ENCODE measurements at places on chromosomes 4 and X.

GRCh38 chr4:121658125-121658524, 38.7 kb downstream of the ANXA5 start:
- DNase-seq, result no peak

DNA sequence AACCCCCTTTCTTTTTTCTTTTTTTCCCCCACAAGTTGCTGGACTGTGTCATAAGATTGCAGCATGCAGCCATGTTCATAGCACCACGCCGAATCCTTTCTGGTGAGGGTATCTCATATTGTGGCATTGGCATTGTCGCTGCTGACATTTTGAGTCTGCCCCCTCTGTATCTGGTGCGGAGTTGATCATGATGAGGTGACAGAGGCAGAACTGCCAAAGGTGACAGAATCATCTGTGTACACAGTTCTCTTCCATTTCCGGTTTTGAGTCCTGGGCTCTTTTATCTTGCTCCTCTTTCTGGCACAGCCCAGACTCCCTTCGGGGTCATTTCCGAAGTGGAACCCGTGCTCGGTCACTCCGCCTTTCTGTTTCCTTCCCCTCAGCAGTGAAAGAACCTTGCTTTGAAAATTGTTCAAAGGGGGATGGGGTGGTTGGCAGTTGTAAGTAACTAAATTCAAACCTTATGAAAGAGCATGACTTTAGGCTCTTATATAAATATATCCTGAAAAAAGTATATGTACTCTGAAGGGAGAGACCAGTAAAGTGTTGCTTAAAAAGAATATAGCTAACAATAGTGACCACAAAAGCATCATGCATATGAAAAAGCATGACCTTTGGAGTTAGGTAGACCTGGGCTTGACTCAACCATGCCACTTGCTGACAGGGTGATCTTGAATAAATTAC, 55.0 kb upstream of the BMP2K start:
- DNase-seq, result no peak

DNA sequence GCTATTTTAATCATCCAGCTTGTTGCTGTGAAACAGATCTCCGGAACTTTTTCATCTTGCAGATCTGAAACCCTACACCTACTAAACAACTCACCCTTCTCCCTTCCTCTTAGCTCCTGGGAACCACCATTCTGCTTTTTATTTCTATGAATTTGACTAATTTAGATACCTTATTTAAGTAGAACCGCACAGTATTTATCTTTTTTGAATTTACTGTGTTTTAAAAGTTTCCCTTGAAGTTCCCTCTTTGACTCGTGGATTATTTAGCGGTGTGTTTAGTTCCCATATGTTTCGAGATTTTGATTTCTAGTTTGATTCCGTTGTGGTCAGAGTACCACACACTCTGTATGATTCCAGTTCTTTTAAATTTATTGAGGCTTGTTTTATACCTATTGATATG, 44.6 kb downstream of the EIF2S3 start:
- DNase-seq, result no peak

DNA sequence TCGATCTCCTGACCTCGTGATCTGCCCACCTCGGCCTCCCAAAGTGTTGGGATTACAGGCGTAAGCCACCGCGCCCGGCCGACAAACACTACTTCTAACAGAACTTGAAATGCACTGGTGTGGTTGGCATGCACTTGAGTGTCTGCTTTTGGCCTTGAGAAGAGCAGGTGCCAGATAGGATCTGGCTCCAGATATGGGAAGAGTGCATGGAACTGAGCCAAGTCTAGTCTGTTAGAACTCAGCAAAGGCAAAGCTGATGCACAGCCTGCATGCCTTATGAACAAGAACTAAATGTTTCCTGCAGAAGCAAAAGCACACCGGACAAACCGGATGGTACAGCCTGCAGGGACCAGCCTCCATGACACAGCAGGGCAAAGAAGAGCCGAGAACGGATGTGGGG, 35.1 kb upstream of the TBL1X start:
- DNase-seq, result no peak

GRCh38 chrX:108900333-108900732, 164.0 kb upstream of the IRS4 start:
- DNase-seq, result no peak

GRCh38 chr4:10783351-10783750, 98.8 kb upstream of the CLNK start:
- no peak for DNase-seq

GRCh38 chr4:187135878-187136277, 412.2 kb upstream of the FAT1 start:
- no peak for DNase-seq

DNA sequence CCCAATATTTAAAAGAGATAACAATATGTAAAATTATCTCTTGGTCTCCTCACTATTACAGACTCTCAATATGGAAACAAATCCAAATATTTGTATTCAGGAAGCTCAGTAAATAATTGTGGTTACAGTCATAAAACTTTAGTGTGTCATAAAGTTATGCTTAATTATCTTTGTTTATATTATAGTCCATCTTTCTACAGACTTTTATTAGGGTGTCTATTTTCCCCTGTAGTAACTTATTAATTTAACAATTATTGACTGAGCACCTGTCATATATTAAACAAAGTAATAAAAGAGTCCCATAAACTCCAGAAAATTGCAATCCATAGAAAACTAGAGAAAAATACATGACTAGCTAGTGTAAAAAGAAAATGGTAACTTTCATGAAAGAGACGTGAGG, 61.6 kb upstream of the GPM6A start:
- DNase-seq, result no peak

DNA sequence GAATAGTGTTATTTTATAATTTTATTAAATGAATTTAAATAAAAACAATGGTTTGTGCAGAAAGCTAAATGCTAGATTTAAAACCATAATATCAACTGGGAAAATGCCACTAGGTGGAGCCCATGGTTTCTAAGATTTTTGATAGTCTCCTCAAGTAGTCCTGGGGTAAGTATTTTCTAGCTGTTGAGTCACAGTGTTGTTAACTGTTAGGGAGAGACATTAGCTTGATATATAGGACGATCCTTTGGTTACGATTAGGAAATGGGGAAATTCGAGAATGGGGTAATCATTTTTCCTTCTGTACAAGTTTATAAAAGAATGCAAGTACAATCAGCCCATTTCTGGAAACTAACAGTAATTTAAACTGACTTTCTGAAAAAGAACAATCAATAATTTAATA, 378.4 kb downstream of the ANKRD50 start:
- DNase-seq, result no peak

DNA sequence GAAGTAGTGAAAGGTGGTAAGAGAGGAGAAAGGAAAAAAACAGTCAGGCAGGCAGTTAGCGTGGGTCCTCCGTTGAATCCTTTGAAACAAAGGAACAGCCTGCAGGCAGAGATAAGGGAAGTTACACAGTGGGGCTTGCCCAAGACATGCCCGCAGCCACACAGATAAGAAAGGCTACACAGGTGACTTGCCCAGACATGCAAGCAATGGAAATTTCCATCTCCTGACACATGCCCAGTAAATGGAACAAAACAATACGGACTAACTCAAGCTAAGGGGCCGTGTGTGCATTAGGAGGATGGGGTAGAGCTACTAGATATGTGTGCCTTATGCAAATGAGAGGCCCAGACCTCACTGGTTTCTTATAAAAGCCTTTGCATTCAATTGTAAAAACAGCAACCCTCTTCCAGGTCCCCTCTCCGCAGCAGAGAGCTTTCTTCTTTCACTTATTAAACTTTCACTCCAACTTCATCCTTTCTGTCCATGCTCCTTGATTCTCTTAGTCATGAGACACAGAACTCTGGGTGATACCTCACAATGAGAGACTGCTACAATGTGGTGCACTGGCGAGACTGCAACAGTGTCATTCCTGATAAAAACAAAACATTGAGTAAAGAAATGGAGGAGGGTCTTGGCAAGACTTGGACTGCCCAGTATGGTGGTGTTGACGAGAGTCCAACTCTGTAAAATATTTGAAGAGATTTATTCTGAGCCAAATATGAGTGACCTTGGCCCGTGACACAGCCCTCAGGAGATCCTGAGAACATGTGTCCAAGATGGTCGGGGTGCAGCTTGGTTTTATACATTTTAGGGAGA, 997.4 kb upstream of the PRKX start:
- no peak for DNase-seq

DNA sequence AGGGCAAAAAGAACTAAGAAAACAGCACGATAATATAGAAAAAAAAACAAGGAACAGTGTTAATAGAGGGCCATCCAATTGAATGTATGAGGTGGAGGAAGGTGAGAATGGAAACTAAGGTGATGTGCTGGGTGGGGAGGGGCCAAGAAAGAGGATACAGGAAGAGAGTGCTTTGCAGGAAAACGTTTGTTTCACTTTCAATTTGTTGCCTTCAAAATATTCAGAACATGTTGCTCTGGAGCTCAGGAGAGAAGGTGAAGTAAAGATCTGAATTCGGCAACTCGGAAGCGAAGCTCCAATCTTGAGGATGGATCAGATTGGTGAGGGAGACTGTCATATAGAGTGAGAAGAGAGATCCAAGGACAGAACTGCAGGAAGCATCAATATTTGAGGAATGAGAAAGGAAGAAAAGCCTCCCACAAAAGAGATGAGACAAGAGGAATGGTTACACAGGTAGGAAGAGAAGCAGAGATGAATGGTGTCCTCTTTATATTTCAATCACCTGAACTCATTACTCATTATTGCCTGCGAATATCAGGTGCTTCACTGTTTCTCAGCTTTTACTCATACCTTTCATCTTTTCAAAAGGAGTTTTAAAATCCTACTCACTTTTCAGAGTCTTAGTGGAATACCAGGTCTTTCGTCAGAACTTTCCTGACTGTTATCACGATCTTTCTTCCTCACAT, 14.7 kb upstream of the SEC24D start:
- DNase-seq, result no peak

GRCh38 chrX:22053481-22053880, 21.4 kb downstream of the PHEX start:
- no peak for DNase-seq

DNA sequence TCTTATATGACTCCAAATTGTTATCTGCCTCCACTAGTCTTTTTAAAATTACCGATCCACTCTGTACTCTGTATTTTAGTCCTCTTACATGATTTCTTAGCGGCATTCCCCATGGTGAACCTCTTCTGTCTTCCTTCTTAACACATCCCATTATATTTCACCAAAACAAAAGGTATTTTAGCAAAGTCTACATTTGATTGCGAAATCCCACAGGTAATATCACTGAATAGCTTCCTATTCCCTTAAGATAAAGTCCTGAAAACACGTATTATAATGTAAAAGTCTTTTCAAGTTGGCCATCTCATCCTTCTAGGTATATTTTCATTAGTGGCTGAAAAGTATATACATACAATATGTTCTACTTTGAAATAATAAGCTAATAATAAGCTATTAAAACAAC, 2016.0 kb upstream of the IGFBP7 start:
- DNase-seq, result no peak

DNA sequence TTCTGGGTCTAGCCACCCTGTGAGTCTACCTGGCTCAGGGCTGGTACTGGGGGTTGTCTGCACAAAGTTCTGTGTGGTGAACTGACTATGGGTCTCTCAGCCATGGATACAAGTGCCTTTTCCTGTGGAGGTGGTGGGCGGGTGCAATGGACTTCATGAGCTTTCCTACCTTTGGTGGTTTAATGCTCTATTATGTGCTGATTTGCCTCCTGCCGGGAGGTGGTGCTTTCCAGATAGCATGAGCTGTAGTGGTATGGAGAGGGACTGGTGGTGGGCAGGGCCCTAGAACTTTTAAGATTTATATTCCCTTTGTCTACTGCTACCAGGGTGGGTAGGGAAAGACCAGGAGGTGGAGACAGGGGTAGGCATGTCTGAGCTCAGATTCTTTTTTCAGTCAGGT, 48.0 kb downstream of the PBDC1 start:
- DNase-seq, result no peak

- no peak for DNase-seq
Measured at GRCh38 chrX:147228153-147228552, 413.6 kb upstream of the CXorf51A start.

DNA sequence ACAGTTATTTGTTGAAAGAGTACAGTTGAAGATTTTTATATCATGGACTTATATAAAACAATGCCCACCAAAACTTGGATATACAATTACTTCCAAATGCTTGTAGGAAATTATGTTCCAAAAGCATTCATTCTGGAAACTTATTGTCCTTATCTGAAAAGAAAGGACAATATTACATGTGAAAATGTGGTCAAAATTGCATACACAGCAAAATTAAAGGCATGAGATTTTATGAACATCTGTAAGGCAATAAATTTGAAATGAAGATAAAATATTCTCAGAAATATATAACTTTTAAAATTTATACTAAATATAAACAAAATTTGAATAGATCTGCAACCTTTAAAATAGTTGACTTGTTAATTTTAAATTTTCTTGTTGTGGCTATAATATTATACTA, 1173.8 kb downstream of the NLGN4X start:
- DNase-seq, result no peak
